ENCODE measurements at places on chromosomes 7 and 10.
A peak's percentile ranks its signal among the peaks of the same experiment; 100 is the strongest.

- DNase-seq: no peak
Measured at GRCh38 chr10:101670635-101671034, 24.3 kb downstream of the FBXW4 start.

GRCh38 chr10:93287775-93288174 lies 194.4 kb downstream of the MYOF start:
- no peak for DNase-seq

- no peak for DNase-seq
Measured at GRCh38 chr7:92622685-92623084, 32.5 kb upstream of the FAM133B start.

DNA sequence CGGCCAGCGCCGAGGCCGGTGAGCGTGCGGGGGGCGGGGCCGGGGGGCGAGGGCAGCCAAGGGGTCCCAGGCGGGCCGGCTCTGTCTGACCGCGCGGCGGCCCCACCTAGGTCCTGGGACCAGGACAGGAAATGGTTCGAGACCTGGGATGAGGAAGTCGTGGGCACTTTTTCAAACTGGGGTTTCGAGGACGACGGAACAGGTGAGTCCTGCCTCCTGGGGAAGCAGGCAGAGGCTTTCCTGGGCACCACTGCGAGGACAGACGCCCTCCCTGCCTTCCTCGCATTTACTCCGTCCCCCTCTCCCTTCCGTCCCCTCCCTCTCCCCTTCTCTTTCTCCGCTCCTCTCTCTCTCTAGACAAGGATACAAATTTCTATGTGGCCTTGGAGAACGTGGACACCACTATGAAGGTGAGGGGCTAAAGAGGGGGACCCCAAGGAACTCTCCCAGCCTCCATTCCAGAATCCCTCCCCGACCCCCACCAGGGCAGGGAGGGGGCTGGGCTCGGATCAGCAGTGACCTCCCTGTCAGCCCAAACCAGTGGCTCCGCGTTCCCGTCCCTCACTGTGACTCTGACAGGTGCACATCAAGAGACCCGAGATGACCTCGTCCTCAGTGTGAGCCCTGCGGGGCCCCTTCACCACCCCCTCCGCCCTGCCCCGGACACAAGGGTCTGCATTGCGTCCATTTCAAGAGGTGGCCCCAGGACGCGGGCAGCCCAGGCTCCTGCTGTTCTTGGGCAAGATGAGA lies 2.6 kb upstream of the MUC12 start:
- DNase-seq: no peak

DNA sequence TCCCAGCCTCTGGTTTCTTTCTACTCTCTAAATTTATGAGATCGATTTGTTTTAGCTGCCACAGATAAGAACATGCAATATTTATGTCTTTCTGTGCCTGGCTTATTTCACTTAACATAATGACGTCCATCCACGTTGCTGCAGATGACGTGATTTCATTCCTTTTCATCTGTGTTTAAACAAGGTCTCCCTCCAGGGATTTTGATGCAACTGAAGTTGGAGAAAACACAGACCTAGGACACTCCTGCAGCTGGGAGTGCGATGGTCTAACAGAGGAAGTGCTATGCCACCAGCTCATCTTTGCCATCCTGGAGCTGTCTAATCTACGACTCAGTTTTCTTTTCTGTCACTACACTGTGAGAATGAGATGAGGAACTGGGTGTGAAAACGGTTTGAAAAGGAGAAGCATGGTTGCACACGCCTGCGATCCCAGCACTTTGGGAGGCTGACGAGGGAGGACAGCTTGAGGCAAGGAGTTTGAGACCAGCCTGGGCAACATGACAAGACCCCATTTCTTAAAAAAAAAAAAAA lies 1.5 kb upstream of the KCTD7 start:
- DNase-seq: no peak

DNA sequence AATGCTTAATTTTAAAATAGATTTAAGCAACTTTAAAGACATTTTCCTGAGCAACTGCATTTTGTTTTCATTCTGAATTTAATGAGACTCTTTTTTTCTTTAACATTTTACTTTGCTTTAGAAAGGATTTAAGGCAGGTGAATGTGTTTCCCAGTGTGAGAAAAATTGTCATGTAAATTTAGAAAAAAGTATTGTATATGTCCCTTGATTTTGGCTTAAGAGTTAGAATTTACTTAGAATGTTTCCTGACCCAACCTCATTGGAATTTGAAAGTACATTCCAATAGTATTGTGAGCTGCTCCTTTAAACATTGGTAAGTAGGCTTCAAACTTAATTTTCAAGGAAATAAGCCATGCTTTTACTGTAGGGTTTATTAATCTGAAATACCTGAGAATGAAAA lies 110.2 kb downstream of the PTEN start:
- no peak for DNase-seq

DNA sequence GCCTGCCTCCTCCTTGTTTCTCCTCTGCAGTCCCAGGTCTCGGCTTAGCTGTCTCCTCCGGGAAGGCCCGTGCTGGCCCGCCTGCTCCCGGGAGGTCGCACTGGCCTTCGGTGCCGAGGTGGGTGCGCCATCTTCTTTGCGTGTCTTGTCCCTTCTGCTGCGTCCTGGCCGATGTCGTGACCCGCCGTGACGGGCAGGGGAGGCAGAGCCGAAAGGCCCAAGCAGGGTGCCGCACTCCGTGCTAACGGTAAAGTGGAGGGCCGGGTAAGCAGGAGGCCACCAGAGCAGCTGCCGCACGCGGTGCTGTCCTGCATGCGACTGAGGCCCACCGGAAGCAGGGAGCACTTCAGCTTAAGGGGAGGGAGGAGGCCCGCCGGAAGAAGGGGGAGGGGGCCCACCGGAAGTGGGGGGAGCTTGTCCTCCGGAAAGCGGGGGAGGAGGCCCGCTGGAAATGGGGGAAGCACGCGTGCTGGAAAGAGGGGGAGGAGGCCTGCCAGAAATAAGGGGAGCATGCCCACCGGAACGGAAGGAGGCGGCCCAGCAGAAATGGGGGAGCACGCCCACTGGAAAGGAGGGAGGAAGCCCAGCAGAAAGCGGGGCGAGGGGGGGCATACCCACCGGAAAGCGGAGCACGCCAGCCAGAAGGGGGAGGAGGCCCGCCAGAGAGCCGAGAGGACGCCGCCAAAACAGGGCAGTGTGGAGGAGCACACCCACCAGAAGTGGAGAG lies 71.4 kb downstream of the PROSER2 start:
- no peak for DNase-seq

DNA sequence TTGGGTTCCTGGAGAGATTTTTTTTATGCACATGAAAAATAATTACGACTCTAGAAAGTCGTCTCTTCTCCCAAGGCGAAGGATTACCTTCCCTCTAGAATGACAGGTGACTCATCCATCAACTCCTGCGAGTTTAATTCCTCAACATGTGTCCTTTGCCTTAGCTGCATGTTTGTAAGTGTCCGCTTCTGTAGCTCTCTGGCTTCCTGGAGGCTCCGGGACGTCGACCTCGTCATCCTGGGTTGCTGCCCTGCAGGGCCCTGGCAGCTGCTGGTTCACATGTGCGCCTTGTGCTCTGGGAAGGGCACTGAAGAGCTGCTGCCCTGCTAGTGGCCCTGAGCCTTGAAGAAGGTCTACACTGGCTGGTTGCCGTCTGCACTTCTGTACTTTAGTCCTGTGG lies 210.2 kb downstream of the MLLT10 start:
- DNase-seq: no peak

GRCh38 chr7:421136-421991 lies 98.3 kb downstream of the PDGFA start:
- no peak for DNase-seq

- DNase-seq: peak; percentile 71
Measured at GRCh38 chr10:122515588-122516231, 44.8 kb upstream of the DMBT1 start.

GRCh38 chr7:148620749-148621359 lies 30.3 kb downstream of the C7orf33 start:
- DNase-seq: no peak

DNA sequence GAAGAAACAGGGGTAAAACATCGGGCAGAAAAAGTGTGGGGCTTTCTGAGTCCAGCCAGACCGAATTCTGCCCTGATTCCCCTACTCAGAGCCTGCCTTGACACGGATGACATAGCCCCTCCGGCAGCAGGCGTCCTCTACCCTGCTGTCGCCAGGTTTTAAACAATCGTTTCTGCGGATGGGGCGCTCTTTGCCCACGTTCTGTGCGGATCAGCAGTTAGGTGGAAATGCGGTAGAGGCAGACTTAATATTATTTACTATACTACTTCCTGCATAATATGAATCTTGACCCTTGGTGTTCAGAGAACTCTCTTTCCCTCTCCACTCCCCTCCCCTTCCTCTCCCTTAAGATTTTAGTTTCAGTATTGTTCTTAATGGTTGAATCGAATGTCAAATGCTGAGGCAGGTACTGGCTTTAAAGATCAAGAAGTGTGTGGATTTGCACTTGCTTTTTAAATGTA lies 2.4 kb downstream of the GATA3 start:
- DNase-seq: peak; percentile 73

DNA sequence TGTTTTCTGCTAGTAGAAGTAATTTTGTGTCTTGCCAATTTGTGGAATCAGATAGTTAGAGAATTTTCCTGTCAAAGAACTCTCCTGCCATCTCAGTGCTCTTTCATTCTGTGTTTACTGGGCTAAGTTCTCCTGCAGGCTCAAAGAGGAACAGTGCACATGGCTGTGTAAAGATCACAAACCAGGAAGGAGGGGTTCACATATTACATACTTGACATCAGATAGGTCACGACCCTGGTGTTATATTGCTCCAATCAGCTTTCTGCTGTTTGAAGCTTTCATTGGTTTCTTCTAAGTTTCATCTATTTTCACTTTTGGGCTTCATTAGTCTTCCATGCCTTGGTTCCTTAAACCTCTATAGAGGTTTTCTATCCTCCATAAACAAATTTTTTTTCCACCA lies 13.5 kb upstream of the ELMO1 start:
- no peak for DNase-seq

GRCh38 chr10:29757551-29758297 lies 123.0 kb upstream of the SVIL start:
- no peak for DNase-seq

GRCh38 chr7:130938661-130939060 lies 204.7 kb upstream of the KLF14 start:
- DNase-seq: no peak

DNA sequence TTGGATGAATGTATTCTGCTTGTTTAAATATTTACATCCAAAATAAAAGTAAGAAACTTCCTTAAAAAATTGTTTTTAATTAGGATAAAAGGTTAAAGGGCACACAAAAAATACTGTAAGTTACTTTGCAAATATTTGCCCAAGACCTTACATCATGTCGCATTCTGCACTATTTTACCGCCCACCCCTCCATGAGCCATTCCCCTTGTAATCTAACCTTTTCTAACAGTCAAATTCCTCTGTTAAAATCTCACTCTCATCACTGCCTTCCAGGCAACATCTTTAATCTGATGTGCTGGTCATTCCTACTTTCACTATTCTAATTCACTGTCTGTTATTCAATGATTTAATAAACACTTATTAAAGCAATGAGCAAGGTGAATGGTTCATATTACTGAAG lies 23.2 kb downstream of the TSPAN12 start:
- DNase-seq: no peak

DNA sequence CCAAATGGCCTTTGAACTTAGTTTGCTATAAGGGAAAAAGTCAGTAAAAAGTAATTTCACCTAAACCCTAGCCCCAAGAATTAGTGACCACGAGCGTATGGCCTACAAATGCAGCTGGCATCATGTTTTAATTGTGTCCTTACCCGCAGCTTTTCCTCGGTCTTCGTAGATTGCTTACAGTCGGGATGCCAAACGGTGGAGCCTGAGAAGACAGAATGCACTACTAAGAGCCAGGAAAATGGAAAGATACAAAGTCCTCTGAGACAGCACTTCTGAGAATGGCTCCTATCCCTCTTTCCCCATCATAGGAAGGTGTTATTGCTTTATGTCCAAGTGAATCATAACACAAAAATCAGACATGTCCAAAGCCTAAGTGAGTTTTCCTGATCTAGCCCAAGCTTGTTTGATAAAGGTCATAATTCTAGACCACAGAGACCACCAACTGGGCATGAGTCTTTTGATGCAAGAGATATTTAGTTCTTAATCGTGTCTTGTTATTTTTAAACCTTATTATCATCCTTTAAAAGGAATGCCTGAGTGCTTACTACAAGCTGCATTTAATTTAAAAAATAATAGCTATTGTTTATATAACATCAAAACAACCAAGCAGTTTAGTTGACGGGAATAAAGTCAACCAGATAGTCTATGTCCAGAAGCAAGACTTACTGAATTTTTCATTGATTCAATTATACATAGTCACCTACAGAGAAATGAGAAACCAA lies 83.7 kb upstream of the AFAP1L2 start:
- DNase-seq: no peak

GRCh38 chr7:145692237-145692950 lies 424.2 kb upstream of the CNTNAP2 start:
- DNase-seq: no peak

- no peak for DNase-seq
Measured at GRCh38 chr7:94338921-94339371, 55.7 kb upstream of the COL1A2 start.

DNA sequence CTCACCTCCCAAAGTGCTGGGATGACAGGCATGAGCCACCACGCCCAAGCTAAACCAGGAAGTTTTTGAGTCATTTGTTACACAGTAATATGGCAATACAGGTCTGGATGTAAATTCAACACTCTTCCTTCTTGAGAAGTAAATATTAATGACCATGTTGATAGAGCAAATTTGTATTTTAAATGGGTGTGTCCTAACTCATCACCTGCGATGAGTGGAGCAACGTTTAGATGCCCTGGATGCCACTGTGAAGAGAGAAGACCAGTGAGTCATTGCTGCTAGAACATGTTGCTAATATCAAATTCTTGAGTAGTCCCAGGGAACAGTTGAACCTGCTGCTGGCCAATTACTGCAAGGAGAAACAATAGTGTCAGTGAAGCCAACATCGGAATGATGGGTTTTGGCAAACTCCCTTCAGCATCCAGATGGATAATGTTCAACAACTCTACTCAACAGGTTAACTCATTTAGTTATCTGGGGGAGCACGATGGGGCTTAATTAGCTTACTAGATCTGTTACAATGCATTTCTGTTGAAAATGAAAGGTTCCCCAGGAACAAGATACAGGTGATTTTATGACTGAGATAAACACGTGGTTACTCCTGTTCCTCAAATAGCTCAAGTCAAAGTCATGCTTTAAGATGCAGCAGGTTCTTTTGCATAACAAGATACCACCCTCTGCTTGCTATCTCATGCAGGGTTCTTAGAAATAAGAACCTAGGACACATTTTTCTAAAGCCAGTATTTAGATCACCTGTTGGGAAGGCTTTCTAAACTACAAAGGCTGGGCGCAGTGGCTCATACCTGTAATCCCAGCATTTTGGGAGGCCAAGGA lies 146.8 kb downstream of the CALN1 start:
- no peak for DNase-seq

All from CD4-positive, alpha-beta T cell treated with Interleukin-17A for 4 hours (primary cell).